GM12892 (cell line): ENCODE measurements at places on chromosomes 16 and 17.

DNA sequence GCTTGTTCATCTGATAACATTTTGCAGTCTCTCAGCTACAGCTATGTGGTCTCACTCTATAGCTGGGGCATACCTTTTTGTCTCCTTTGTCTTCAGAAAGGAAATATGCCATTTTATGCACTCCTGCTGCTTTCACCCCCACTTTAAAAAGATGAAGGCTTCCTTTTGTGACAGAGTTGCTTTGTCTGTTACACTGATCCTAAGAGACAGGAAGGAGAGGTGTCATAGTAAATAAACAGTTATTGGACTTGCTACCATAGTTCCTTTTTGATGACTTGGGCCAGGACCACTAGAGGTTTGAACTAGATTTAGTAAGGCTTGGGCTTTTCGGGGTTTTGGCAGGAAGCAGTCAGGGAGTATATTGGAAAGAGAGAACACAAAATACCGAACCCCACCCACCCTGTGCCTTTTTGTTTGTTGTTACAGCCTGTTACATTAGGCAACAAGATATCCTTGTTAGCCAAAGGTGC, 1.8 kb upstream of the METTL9 start:
- no peak for DNase-seq

DNA sequence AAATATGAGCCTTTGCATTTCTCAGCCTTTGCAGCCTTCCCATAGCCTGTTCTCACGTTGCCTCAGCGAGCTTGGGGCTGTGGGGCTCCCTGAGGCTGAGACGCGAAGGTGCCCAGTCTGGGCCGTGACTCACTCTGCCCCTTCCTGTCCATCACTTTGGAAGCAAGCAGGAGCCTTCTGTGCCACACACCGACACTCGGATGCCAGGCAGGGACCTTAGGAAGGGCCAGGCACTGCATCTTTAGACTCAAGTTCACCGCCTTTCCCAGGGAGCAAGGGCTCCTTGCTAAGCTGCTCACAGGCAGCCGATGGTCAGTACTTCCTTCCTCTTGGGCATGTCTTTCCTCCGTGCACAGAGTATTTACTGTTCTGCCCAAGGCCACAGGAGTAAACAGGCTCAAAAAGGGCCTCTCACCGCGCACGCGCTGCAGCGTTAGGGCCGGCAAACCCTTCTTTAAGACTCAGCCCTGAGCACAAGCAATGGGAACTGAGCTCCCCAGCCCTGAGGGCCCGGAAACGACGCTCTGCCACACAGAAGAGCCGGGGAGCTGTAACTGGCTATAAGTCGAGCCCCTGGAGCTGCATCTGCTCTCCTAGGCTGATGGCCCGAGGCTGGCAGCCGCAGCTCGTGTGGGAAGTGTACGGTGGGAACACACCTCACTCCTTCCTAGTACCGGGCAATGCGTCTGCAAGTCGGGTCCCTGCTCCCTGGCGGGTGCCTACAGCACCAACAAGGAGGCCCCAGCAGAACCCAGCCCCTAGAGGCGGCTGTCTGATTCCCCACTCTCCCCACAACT, 7.2 kb downstream of the TIMM22 start:
- no peak for DNase-seq

- no peak for DNase-seq
Observed at GRCh38 chr16:55490301-55490700, 11.3 kb downstream of the MMP2 start.

- no peak for DNase-seq
Observed at GRCh38 chr16:87226926-87227295, 90.3 kb downstream of the C16orf95 start.

DNA sequence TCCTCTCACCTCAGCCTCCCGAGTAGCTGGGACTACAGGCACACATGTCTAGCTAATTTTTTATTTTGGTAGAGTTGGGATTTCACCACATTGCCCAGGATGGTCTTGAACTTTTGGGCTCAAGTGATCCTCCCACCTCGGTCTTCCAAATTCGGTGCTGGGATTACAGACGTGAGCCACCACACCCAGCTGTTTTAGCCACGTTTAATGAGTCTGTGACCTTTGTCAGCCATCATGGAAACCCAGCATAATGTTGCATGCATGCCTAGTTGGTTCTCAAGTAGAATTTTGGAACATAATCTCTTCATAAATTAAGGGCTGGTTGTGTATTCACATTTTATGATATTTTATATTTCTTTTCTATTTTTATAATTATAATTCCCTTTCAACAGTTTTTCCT, 42.0 kb downstream of the GOSR1 start:
- no peak for DNase-seq

GRCh38 chr16:81527477-81528178, 83.0 kb downstream of the CMIP start:
- no peak for DNase-seq
